ENCODE measurements at places on chromosomes 1 and 21.

DNA sequence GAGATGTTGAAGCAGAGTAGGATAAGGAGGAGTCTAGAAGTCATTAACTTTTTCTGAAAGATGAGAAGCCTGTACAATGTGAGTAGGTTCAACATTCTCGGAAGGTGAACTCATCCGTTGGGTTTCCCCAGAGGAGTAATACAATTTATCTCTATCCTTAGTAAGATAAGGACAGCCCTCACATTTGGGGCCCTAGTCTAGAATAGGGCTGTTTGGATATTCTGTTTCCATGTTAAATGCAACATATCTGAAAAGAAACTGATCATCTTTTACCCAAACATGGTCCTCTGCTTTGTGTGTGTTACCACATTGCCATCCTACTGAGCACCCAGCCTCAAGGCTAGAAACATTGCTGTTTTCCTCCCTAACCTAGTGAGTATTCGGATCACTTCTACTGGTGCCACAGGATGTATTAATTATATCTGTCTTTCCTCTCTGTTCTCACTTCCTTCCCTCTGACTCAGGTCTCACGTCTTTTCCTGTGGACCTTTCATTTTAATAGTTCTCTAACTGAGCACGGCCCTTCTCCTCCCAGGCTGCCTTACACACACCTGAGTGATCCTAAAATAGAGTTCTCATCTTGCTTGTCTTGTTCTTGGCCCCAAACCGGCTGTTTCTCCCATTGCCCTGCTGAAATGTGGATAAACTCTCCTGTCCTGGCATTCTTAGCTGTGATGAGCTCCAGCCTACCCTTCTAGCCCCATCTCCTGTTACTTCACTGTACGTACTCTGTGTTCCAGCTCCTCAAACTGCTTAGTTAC lies 91.7 kb downstream of the CDC14A start:
- peak; percentile 35 for DNase-seq

DNA sequence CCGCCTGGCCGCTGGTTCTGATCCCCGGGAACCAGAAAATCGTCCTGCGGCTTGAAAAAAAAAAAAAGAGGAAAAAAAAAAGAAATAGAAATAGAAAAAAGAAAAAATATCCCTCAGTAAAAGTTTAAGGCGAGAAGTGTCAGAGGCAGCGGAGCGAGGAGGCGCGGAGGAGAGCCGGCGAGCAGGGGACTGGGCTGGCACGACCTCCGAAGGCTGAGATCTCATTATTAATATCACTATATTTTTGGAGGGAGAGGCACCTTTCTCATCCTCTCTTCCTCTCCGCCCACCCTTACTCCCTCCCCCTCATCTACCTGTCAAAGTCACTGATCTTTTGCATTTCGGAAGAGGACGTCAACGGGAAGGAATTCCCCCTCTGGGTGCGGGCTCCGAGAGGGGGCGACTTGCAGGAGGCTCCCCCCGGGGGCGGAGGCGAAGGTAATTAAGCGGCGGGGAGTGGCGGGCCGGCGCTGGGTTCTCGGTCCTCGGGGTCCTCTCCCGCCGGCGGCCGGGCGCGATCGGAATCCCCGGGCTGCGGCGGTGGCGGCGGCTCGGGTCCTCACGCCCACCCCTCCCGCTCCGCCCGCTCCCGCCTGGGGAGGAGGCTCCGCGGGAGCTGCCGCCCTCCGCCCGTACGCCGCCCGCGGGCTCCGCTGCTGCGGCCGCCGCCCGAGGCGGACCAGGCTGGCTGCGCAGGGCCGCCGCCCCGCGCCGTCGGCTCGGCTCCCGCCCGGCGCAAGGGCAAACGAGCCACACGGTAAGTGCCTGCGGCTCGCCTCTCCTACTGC lies at the start of gene NTNG1:
NTNG1 (plus strand) TSS at position 337 of the 788 bp plus-strand sequence.
- peak; percentile 33 for DNase-seq

GRCh38 chr1:201904579-201904978 lies 15.9 kb downstream of the SHISA4 start:
- DNase-seq: no peak

- no peak for DNase-seq
Observed at GRCh38 chr1:36258960-36259344, 34.7 kb downstream of the THRAP3 start.

DNA sequence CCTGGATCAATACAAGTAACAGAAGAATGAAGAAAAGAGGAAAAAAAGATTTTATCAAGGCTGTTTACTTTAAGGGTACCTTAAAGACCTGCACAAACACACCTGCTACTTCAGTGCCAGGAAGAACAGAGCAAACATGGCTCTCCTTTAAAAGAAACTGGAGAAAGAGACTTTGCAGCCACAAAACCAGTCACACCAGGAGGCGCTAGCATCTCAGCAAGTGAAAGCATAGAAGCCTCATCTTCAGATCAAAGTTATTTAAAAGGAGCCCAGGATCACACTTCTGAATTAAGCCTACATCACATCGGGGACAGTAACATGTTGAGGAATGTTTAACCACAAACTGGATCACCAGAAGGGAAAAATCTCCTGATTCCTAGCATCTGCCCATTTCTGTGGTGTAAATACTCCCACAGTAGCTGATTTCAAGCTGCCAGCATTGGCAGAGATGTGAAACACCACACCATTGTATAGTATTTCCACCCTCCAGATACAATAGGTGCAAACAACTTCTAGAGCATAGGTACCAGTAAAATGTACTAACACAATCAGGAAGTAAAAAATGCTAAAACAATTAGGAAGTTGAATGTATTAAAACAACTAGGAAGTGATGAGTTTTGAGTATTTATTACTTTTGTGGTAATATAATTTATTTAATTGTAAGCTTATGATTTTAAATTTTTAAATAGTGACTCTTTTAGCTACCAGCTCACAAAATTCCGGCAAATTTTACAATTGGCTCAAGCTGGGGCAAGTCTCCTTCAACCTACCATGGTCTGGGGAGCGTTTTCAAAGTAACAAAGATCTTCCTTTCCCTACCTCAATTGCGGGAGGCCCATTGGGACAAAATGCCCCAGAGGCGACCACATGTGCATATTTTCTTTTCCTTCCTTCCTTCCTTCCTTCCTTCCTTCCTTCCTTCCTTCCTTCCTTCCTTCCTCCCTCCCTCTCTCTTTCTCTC lies 105.3 kb upstream of the CLDN14 start:
- DNase-seq: no peak

DNA sequence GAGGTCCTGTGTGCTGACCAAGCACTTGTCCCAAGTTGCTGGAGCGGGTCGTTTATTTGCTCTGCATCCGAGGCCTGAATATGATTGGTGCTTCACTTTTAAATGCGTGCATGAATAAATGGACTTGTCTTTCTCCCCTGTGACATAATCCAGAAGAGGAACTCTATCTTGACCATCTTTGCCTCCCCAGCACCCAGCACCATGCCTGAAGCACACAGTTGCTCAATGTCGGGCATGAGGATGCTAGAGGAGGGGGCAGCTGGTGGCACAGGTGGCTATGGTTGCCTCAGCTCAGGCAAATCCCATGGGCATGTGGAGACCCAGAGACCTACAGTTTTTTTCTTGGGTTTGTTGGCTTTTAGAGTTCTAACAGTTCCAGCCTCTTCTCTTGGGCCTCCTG lies 142.6 kb downstream of the KAZN start:
- DNase-seq: no peak

DNA sequence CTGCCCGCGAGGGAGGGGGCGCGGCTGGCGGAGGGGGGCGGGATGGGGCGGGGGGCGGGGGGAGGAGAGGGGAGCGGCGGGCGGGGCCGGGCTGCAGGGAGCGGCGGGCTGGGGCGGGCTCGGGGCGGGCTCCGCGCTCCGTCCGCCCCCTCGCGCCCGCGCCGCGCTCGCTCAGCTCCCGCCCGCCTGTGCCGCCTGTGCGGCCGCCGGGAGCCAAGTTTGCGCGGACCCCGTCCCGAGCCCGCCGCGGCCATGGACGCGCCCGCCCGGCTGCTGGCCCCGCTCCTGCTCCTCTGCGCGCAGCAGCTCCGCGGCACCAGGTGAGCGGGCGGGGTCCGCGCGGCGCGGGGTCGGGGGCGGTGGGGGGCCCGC lies at the start of gene GABRD:
GABRD (plus strand) TSS at position 174 of the 372 bp plus-strand sequence; CDS start at position 253, 79 bp downstream.
- DNase-seq: no peak

DNA sequence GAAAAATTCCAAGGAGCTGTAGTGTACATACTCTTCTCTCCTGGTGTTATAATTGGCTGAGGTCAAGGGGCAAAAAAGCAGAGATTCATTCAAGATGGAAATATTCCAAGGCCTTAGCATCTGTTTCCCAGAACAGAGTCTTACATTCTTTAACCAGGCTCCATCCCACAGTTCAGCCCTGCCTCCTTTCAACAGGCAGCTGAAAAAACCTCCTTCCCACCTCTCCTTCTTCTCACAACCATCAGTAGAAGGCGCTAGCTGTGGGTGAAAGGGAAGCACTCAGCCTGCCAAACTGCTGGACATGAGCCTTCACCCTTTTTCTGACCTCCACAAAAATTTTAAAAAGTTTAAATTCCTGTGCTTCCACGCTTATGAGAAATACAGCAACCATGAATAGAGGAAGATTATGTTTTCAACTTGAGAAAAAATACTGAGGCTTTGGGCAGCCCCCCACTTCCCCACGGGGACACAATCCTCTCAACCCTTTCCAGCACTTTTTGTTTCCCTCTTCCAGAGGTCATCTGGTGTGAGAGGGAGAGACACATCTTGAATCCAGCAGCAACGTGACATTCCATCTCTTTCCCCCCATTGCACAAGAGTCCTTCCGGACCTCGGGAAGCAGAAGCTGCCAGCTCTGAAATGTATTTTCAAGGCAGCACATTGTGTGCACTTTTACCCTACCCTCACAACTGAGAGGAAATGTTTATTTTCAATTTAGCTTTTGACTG lies 43.2 kb upstream of the FMO2 start:
- no peak for DNase-seq

DNA sequence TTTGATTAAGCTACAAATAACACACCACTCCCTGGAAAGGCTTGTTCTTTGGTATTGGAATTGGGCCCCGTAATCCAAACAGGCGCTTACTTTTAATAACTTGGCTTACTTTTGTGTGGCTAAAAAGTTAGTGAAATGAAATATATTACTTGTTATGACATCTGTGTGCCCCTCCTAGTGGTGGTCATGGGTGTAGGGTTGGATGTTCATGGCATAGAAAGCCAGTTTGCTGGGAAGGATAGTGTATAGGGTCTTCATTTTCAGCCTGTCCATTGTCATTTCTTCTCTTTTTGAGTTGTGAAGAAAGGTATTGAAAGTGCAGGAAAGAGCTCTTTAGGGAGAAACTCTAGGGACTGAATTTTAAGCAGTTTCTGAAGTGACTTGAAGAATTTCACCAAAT lies 5.9 kb downstream of the CDC14A start:
- peak; percentile 63 for DNase-seq

DNA sequence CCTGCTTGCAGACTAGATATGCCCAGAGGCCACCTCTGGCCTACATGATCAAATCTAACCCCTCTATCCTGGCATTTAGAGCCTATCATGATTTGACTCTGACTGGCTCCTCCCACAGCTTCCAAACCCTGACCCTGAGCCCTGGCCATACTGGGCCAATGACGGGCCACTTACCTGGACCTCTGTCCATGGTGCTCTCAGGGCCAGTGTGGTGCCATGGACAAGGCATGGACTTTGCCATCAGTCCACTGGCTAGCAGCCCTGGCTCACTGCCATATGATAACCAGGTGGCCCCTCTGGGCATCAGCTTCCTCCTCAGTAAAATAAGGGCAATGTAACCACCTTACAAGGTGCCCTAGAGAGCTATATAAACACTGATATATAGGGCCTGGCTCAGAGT lies 713.4 kb downstream of the PTPRU start:
- no peak for DNase-seq

DNA sequence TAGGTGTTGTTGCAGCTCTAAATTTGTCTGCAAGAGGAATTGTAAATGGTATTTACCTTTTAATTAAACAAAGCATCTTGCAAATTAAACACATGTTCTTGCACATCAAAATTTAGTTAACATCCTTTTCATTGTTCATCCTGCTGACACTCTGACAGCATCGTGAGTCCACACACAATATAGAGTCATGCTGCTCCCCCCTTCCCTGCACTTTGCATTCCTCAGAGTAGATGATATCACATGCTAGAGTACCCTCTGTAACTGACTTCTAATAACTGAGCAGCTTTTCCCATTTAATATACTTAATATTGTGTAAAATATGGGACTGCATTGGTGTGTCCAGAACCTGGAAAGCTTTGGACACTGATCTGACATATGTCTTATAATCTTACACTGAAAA lies 138.8 kb upstream of the DPYD start:
- DNase-seq: no peak

DNA sequence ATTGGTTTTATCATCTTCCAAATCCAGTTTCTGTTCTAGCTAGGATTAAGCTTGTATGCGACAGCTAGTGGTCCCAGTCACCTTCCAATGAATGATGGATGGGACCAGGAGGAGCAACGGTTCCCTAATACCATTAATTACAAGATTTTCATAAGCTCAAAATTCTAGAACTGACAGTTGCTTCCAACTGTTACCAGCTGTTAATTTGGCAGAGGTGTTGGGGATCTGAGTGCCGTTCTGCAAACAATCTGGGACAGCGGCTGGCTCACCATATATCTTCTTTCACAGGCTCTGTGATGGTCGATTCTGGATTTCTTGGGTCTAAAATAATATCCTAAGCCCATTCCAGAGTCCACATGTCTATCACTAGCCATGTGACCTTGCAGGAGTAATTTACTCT lies 34.5 kb upstream of the RALGPS2 start:
- DNase-seq: no peak
